ENCODE measurements at places on chromosomes 16 and 17.

- DNase-seq = peak; percentile 90
These were observed 140.1 kb downstream of the CCDC182 start for GRCh38 chr17:57604771-57605674.

GRCh38 chr16:86343027-86343795, 167.1 kb upstream of the FOXF1 start:
- DNase-seq = no peak

- no peak for DNase-seq
These were observed 105.8 kb downstream of the TANC2 start for GRCh38 chr17:63071797-63072196.

GRCh38 chr17:12739500-12739899, 49.8 kb upstream of the ARHGAP44 start:
- no peak for DNase-seq

DNA sequence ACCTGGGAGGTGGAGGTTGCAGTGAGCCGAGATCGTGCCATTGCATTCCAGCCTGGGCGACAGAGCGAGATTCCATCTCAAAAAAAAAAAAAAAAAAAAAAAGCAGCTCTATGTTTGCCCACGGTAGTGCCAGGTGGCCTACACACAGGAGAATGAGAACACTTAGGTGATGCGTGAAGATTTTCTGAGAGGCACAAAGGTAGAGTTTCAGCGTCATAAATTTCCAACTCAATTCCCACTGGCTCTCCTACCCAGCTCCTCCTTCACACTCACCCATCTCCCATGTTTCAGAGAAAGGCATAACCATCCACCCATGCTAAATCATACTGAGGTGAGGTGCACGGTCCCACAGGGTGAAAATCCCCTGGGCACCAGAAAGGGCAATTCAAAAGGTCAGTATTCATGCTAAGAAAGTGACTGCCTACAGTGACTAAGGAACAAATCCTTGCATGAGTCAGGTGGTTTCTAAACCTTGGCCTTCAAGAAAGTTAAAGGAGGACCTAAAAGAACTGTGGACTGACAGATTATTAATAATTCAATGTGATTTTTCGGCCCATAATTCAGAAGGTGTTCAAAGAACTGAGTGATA, 4.8 kb downstream of the DCAKD start:
- DNase-seq = no peak

GRCh38 chr16:11461595-11461990, 116.3 kb downstream of the RMI2 start:
- DNase-seq = peak; percentile 27

GRCh38 chr17:66716236-66717026, 118.5 kb upstream of the CACNG5 start:
- DNase-seq = no peak

GRCh38 chr17:54196751-54197150, 374.0 kb downstream of the KIF2B start:
- DNase-seq = no peak

DNA sequence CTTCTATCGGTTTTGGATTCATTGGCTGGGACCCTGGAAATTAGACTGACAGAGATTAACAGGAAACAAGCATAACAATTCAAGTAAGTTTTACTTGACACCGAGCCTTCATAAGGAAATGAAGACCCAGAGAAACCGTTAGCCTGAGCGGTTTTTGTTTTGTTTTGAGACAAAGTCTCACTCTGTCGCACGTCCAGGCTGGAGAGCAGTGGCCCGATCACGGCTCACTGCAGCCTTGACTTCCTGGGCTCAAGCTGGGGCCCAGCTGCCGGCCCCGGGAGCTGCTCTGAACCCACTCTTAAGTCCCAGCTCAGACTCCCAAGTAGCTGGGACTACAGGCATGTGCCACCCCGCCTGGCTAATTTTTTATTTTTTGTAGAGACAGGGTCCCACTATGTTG, 321.3 kb downstream of the SEC14L1 start:
- peak; percentile 89 for DNase-seq

- no peak for DNase-seq
These were observed 38.8 kb downstream of the IST1 start for GRCh38 chr16:71933913-71934695.

- no peak for DNase-seq
These were observed 49.8 kb downstream of the SEC14L1 start for GRCh38 chr17:77190576-77190975.

DNA sequence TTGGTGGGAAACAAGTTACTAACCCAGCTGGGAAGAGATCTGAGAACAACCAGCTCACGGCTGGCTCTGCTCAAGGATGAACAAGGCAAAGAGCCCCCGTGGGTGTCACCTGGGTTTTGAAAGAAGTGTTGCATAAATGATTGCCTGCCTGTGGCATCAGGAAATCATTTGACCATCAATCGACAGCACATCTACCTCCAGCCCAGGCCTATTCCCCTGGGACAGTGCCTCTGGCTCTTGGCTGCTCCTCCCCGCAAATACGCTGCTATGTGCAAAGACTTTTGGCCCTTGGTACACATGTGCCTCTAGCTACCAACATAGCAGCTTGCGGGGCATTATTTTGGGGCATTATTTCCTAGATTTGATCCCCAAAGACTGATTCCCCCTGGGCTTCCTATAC, 39.4 kb upstream of the SMPD3 start:
- DNase-seq = no peak

DNA sequence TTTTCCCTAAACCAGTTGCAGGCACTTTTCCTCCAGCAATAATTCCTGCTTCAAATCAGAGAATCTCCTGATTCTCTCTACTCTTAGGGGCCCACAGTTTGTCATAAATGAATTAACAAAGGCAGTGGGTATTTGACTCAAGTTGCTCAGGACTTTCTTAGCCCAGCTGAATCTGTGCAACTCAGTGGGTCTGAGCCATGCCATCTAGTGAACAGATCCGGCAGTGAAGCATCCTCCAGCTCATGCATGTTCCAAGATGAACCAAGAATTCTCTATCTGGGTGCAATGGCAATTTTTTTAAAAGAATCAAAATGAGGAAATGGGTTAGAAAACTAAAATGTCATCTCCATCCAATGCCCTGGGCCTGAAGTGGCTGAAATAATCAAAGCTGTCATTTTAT, 575.2 kb upstream of the CDH11 start:
- no peak for DNase-seq

DNA sequence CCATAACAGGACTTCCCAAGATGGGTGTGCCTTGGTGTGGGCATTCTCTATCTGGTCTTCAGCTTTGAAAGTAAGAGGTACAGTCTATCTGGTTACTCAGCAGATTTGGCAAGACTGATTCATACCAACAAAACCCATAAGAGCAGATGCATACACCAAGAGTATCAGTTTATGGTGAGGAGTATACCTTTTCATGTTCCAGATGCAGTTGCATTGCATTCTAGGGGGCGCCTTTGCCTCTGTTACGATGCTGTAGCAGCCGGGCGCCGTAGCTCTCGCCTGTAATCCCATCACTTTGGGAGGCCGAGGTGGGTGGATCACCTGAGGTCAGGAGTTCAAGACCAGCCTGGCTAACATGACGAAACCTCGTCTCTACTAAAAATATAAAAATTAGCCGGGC, 31.1 kb upstream of the CARMIL2 start:
- no peak for DNase-seq

- peak; percentile 86 for DNase-seq
These were observed 11.1 kb downstream of the CANT1 start for GRCh38 chr17:78998311-78999055.

- DNase-seq = no peak
These were observed 65.7 kb upstream of the METRNL start for GRCh38 chr17:83013779-83014117.

DNA sequence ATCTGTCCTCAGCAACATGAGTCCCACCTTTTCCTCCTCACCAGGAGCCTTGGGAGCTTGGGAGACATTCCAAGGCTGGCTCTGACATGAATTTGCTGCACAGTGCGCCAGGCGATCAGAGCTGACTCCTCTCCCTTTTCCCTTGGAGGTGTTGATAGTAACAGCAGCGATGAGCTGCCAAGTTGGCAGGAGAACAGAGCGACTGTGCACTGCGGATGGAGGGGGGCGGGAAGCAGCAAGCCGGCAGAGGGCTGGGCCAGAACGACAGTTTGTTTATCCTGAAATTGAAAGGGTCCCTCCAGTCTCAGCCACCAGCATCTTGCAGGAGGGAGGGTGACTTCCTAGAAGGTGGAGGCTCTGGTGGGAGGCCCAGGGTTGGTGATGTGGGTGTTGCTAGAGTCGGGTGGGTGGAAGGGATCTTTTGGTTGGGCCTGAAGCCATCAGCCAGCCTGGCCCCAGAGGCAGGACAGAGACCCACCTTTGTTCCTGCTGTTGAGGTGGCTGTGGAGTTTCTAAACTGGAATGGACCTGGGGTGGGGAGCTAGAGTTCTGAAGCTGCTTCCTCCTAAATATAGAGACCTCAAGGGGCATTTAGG, 22.5 kb upstream of the DYNLL2 start:
- peak; percentile 61 for DNase-seq

- no peak for DNase-seq
These were observed 66.2 kb downstream of the CYTH1 start for GRCh38 chr17:78715876-78716275.

- no peak for DNase-seq
These were observed 21.9 kb downstream of the AIPL1 start for GRCh38 chr17:6413065-6413464.

GRCh38 chr16:86533767-86534351, 21.2 kb downstream of the MTHFSD start:
- DNase-seq = no peak

GRCh38 chr16:10681310-10682308, 13.1 kb downstream of the TEKT5 start:
- DNase-seq = no peak

DNA sequence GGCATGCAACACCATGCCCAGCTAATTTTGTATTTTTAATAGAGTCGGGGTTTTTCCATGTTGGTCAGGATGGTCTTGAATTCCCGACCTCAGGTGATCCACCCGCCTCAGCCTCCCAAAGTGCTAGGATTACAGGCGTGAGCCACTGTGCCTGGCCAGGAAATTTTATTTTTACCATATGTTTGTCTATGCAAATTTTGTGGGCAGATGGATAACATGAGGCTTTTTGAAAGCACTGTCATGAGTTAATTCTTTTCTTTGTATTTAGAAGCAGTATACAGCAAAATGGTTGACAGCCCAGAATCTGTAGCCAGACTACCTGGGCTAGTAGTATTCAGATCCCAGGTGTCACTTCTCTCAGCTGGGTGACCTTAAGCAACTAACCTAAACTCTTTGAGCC, 8.5 kb upstream of the KPNB1 start:
- DNase-seq = no peak
